ENCODE measurements at places on chromosomes 13 and 19.

GRCh38 chr13:33554919-33555791, 262.8 kb upstream of the RFC3 start:
- no peak for DNase-seq

- DNase-seq = no peak
Observed at GRCh38 chr19:15869109-15869555, 28.7 kb downstream of the CYP4F2 start.

DNA sequence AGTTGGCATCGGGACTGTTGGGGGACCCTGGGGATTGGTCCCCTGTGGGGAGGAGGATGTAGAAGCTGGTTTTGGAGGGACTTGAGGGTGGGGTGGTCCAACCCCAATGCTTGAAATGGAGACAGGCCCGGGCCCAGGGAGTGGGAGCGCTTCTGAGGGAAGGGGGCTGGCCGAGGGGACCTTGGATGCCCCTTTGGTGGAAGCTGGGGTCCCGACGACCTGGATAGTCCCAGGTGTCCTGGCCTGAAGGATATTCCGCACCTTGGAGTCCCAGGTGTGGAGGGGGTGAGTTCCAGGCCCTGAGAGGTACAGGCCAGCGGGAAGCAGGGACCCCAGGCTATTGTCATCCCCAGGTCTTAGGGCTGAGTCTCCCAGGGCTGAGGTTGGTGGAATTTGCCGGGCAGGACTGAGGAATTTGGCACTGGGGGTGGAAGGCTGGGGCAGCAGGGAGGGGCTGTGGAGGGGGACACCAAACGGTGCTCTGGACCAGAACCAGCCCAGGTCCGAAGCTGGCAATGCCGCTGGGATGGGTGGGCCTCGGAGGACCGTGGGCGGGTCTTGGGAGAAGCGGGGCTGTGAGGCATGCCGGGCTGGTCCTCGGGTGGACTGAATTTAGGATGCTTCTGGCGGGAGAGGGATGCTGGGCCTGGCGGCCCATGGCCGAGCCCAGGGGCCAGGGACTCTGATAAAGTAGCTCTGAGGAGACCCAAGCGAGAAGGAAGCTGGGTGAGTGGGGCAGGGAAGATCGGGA, 1.8 kb downstream of the HDGFL2 start:
- DNase-seq = no peak

- DNase-seq = peak; percentile 63
Observed at GRCh38 chr19:39506944-39507714, 7.8 kb upstream of the SELENOV start.

DNA sequence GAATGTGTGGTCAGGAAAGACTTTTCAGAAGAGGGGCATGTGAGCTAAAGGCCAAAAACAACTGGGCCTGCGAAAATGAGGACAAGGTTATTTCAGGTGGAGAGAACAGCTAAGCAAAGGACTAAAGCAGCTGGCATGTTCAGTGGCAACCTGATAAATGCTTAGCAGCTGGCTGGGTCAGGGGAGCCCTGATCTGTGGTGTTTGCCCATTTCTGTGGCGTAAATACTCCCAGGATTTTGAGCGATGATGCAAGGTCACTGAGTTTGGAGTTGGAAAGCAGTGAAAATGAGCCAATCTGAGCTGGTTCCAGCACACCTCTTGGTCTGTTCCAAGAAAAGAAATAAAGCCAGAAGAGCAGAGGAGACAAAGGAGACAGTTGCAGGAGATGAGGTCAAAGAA, 704.3 kb downstream of the UQCRFS1 start:
- DNase-seq = no peak

GRCh38 chr13:111252446-111253364, 67.7 kb upstream of the TEX29 start:
- DNase-seq = no peak

DNA sequence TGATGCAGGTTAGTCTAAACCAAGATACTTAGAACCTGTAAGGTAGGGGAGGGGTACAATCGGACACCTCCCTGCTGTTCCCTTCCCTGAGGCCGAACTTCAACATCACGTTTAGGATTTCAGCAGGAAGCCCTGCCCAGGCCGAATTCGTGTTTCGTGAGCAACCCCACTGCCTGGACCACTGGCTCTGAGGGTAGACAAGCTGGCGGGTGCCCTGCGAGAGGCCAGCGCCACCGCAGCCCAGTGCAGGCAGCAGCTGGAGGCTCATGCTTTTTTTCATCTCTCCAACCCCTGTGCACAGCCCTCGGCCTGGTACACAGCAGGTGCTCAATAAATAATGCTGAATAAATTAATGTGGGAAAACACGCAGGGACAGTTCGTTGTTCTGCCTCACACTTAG, 7.7 kb downstream of the HOMER3 start:
- DNase-seq = no peak

DNA sequence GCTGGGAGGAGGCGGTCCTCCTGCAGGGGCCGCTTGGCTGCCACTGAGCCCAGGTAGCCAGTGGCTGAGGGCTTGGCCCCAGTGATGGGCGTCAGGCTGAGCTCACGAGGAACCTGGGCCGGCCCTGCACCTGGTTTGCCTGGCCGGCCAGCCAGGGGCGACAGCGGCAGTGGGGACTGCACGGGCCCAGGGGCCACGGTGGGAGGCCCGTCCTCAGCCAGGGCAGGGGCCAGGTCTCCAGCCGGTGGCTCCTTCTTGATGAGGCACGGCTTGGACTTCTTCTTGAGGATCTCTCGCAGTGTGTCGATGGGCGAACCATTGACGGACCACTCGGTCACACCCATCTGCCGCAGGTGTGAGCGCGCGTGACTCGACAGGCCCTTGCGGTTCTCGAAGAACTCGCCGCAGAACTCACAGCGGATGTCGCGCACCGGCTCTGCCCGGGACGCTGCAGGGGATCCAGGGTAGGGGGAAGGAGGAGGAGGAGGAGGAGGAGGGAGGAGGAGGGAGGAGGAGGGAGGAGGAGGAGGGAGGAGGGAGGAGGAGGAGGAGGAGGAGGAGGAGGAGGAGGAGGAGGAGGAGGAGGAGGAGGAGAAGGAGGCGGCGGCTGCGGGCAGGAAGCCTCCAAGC, 6.6 kb upstream of the AKAP8L start:
- DNase-seq = no peak

GRCh38 chr19:51399231-51399630, 8.8 kb upstream of the C19orf84 start:
- no peak for DNase-seq

DNA sequence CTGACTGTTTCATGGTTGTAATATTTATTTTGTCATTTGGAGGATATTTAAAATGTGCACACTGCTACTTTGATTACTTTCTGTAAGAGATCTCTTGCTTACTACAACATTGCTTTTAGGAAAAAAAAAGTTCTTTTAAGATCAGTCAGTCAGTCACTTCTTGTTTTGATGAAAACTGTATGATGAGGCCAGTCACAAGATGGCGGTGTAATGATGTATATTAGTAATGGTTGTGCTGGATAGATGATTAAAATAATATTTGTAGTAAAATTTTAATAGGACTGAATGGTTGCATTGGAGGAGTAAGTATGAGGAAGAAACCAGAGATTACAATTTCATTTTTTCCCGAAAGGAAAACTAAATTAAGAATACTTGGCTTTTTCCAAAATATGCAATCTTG, 2411.1 kb downstream of the PCDH9 start:
- no peak for DNase-seq

GRCh38 chr19:16285769-16286498, 38.7 kb upstream of the KLF2 start:
- no peak for DNase-seq

DNA sequence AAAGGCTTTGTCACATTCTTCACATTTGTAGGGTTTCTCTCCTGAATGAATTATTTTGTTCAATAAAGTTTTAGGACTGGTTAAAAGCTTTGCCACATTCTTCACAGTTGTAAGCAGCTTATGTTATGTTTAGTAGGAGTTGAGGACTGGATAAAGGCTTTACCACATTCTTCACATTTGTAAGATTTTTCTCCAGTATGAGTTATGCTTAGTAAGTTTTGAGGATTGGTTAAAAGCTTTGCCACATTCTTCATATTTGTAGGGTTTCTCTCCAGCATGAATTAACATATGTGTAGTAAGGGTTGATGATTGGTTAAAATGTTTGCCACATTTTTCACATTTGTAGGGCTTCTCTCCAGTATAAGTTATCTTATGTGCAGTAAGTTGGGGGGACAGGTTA, 79.9 kb downstream of the ZNF431 start:
- peak; percentile 43 for DNase-seq

DNA sequence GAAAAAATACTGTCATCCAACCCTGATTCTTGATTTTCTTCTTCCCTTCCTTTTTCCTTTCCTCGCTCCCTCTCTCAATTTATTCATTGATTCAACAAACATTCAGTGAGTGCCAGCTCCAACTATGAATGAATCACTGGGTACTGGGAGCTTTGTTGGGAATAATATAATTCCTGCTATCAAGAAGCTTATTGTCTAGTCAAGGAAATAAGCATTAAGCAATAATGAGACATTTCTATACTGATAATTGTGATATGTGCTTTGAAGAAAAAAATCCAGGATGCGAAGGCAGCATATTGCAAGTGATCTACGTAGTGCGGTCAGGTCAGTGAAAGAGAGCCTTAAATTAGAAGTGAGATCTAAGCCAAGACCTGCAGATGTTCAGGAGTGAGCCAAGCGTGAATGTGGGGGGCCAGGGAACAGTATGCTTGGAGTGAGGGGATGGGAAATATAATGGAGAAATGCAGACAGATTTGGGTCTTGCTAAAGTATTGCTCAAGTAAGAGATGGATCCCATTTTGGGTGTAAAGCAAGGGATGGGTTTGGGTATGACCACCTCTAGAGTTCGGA, 253.5 kb downstream of the LHFPL6 start:
- no peak for DNase-seq

DNA sequence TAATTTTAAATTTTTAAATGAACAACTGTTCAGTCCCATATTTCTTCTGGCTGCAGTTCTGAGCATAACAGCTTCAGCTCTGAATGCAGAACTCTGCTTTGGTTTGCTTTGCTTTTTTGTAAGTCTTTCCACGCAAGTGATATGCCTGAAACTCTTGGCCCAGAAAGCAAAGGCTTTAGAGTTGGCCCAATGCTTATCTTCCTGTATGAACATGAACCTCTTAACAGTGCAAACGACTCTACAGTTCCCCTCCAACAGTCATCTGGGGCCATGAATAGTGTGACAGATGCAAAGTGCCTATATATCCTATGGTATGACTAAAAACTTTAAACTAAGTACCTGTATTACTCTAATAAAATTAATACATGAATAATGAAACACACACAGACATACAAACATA, 14.7 kb downstream of the ZNF112 start:
- no peak for DNase-seq

DNA sequence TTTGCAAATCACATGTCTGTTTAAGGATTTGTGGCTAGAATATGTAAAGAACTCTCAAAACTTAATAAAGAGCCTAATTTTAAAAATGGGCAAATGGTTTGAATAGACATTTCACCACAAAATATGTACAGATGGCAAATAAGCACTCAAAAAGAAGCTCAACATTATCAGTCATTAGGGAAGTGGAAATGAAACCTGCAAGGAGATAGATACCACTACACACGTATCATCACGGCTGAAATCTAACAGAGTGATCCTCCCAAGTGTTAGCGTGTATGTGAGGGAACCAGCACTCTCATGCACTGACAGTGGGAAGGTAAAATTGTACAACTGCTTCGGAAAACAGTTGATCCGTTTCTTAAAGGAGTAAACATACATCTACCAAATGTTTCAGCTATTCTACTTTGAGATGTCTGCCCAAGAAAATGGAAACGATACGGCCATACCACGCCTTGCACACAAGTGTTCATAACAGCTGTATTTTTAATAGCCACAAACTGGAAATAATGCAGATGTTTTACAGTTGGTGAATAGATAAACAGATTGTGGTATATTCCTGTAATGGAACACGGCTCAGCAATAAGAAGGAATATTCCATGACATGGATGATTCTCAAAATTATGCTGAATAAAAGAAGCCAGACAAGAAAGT, 14.5 kb downstream of the ARHGEF7 start:
- DNase-seq = no peak

DNA sequence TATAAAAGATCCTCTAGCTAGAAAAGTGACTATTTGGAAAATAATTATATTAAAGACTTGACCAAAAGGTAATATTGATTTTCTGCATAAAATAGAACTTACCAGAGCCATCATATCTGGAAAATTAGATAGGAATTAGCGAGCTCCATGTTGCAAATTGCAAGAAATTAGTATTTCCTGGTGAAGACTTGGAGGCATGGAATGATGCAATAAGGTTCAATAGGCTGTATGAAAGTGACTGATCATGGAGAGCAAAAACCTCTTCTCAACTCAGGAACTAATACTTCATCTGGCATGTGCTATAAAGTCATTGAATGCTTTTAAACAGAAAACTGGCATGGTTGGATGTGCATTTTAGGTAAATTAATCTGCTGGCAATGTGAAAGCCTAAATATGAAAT, 66.3 kb upstream of the UFM1 start:
- no peak for DNase-seq

- DNase-seq = no peak
Observed at GRCh38 chr13:41199526-41199925, 5.2 kb upstream of the KBTBD7 start.
